ENCODE measurements at places on chromosomes 12 and 14.

DNA sequence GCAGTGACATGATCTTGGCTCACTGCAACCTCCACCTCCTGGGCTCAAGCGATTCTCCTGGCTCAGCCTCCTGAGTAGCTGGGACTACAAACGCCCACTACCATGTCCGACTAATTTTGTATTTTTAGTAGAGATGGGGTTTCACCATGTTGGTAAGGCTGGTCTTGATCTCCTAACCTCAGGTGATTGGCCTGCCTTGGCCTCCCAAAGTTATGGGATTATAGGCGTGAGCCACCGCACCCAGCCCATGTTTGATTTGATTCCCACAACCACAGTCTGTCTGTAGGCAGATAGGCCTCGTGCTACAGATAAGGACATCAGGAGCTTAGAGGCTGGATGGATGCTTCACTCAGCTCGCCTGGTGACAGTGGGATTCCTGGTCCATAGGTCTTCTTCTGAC, 23.0 kb downstream of the EML1 start:
- no peak for DNase-seq

GRCh38 chr14:101215927-101216326, 312.4 kb upstream of the RTL1 start:
- DNase-seq: no peak

- DNase-seq: no peak
Observed at GRCh38 chr12:125267114-125267513, 201.9 kb downstream of the AACS start.

- DNase-seq: peak; percentile 51
Observed at GRCh38 chr14:71206766-71207371, 299.6 kb downstream of the PCNX1 start.

DNA sequence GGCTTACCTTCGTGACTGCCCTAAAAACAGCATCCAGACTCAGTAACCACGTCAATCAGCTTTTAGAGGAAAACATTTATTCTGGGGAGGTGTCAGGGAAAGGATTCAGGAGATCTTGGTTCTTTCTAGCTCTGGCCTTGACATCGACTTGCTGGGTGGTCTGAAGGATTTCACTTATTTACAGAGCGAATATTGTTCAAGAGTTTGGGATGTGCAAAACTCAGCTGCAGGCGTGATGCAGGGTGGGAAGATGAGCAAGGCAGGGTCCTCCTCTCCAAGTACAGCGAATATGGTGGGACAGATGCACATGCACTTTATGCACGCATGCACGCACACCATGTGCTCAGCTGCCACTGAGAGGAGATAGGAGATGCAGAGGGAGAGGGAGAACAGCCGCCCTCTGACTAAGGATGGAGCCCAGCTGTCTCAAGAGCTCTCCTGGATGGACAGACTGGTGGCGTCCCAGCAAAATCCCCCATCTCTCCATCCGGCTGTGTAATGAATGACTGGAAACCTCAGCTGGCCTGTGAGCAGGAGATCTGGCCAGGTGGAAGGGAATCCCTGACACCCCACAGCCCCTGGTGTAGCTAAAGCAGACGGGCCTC, 24.4 kb upstream of the BDKRB1 start:
- DNase-seq: no peak

Data from G401 (cell line).